ENCODE measurements at places on chromosomes 2 and 18. TPM values are rescaled to one million over a fixed set of nuclear protein-coding genes. Genes with fewer than 3 reads are reported as not detected.

DNA sequence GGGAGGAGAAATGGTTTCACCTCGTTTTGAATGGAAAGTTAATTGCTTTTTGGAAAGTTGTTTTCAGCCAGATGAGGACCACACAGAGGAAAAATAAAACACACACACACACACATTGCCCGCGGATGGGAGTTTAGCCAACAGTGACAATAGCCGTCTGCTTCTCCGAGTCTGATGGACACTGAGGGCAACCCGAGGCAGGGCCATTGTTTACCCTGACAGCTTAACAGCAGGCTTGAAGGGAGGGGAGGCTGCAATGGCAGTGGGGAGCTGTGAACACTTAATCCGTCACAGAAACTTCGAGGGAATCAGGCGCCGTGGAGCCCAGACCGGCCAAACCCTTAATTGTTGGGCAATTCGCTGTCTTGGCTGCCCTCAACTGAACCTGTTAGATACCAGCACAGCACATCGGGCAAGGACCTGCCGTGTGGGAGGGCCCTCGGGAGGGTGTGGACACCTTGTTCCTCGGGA is 145.9 kb downstream of the ACKR3 start:
- no peak for DNase-seq

- no peak for DNase-seq
Measured at GRCh38 chr2:161746891-161747535, 122.8 kb downstream of the SLC4A10 start.

DNA sequence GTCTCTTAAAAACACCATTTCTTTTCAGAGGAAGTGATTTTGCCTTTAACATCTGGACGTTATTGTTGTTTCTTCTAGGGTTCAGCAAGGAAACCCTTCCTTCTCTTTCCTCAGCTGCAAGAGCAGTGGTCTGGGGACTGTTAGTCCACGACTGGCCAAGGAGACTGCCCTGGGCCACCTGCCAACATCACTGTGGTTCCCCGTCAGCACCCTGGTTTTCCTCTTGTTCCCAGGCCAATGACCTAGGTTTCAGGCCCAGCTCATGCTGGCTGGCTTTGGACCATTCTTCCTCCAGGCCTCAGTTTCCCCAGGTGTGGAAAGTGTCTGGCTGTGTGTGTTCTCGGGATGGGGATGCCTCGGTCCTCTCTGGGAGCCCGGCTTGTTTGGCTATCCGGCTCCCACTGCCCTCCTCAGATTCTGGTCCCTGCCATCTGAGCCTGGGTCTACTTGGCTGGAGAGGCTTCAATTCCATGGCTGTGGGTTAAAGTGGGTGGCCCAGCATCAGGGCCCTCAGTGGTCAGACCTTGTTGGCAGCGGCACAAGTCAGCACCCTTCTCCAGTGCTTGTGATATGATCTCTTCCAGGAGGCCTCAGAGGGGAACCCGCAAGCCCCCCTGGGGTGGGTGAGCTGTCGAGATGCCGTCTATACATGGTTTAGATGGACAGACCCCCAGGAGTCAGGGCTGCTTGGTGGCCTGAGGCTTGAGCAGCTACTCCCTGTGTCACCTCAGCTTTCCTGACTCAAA is 234.3 kb upstream of the HS6ST1 start:
- DNase-seq: no peak

TCF7L1 gene
- 53.2 TPM for polyA plus RNA-seq

CDK5R2 gene
- polyA plus RNA-seq: 0.13 TPM

All from left lung (tissue), 14 donors.